ENCODE measurements at places on chromosomes 1 and 21. TPM values are rescaled to one million over a fixed set of nuclear protein-coding genes. Genes with fewer than 3 reads are reported as not detected.
A peak's percentile ranks its signal among the peaks of the same experiment; 100 is the strongest.

DNA sequence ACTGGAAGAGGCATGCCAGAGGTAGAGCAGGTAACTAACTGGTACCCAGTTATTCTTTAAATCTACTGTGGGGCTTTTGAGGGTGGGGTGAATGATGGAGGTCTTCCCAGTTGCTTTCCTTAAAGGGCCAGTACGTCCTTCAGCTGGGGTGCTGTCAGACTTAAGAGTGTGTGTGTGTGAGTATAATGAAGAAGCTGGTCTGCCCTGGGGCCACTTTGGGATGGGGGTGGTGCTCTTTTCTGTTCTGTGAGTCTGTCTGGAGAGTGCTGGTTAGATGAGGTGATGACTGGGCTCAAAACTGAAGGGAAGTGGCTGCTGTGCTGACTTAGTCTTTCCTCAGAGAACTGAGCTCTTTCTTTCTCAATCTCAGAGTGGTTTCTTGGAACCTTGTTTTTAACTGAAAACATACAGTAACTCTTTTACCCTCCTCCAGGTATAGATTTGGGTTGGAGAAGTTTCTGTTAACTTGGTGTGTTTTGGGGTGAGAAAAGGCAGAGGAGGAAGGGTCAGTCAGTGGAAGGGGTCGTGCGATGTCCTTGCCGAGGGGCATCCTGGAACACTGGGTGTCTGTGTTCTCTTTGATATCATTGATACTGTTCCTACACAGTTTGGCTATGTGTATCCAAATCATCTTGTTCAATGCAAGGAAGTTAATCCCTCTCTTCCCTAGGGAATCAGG is 746 bp downstream of the MACF1 start:
- peak; percentile 45 for DNase-seq
- peak overlapping the region; percentile 86 for H3K27ac ChIP-seq
- no peaks in the 10 kb centered on the region for H3K36me3 ChIP-seq
- no peaks in the 10 kb centered on the region for H3K27me3 ChIP-seq
- H3K4me3 ChIP-seq: peak overlapping the region; percentile 66

GRCh38 chr21:36575306-36575705 is 95.4 kb upstream of the CLDN14 start:
- no peaks in the 10 kb centered on the region for H3K36me3 ChIP-seq
- H3K4me1 ChIP-seq: no peaks in the 10 kb centered on the region
- DNase-seq: no peak
- H3K4me3 ChIP-seq: no peak overlapping the region

DNA sequence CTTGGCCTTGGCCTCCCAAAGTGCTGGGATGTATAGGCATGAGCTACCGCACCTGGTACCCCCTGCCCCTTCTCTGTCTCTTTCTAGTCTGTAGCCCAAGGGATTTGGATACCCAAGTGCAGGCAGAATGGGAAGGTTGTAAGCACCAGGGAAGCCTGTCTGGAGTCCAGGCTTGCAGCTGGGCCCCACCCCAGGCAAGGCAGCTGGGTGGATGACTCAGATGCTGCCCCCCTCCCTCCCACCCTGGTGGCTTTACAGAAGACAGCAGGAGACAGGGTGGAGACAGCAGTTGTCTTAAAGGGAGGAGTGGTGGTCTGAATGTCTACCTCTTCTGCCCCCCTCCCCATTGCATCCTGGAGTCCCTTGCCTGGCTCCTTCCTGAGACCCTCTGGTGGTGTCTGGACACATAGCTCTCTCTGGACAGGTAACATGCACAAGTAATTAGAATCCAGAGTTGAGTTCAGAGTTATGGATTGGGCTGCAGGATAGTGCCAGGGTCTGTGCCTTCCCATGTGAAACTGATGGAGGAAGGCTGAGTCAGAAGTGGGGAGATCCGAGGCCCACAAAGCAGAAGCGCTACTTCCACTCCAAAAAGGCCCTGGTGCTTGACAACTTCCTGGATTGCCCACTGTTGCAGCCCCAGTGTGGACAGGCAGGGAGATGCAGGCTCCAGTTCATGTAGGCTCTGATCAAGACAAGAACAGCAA is 5.1 kb downstream of the LMNA start:
- peaks cover 62% of the 10 kb centered on the region for H3K4me1 ChIP-seq
- H3K27ac ChIP-seq: peak overlapping the region; percentile 26
- peak; percentile 53 for DNase-seq
- H3K27me3 ChIP-seq: no peaks in the 10 kb centered on the region

DNA sequence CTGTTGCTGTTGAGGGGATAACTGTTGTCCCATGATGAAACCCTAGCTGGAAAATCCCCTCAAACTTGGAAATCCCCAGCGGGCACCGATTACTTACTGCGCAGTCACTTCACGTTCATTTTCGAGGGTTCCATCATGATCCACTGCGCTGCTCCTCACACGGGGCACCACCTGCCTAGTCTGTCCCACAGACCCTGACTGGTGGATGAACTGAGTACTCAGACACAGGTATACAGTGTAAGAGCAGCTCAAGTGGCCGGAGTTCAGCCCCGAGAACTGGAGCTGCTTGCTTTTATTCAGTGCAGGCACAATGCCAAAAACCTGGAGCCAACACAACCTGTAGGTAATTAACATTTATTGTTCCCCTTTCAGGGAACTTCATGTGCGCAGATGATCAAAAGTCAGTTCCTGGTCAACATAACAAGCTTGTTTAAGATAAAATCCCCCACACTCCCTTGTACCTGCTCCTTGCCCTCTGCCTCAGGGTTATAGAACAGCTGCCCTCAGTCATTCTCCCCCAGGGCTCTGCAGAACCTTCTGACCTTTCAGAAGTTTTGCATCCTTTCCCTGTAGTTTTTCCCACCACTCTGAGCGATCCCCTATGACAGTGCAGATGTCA is 46.5 kb upstream of the PRELP start:
- no peak overlapping the region for H3K27ac ChIP-seq
- DNase-seq: no peak
- H3K27me3 ChIP-seq: peaks cover 17% of the 10 kb centered on the region
- H3K4me1 ChIP-seq: no peaks in the 10 kb centered on the region
- H3K36me3 ChIP-seq: no peaks in the 10 kb centered on the region

DNA sequence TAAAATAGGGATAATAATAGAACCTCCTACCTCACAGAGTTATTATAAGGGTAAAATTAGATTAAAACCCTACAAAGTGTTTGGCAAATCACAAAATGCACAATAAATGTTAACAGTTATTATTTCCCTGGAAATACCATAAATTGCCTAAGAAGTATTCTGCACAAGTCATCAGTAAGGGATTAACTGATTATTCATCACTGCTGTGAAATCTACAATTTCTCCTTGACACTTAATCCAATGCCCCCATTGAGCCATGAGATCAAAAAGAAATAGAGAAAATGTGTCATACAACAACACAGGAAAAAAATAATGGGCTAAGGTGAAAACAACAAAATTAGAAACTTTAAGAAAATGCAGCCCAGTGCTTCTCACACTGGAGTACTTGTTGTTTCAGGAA is 6.7 kb upstream of the SEC16B start:
- no peak for DNase-seq
- H3K27ac ChIP-seq: no peak overlapping the region
- H3K36me3 ChIP-seq: no peaks in the 10 kb centered on the region
- no peaks in the 10 kb centered on the region for H3K4me1 ChIP-seq

The ABCA4 gene
- total RNA-seq: 4.9 TPM

The POMGNT1 gene
- total RNA-seq: 64.4 TPM

- no peaks in the 10 kb centered on the region for H3K36me3 ChIP-seq
- no peak for DNase-seq
- H3K4me3 ChIP-seq: no peak overlapping the region
- no peaks in the 10 kb centered on the region for H3K27me3 ChIP-seq
Observed at GRCh38 chr1:15176898-15177665, 23.5 kb downstream of the TMEM51 start.

The F11R gene
- 86.3 TPM for total RNA-seq

DNA sequence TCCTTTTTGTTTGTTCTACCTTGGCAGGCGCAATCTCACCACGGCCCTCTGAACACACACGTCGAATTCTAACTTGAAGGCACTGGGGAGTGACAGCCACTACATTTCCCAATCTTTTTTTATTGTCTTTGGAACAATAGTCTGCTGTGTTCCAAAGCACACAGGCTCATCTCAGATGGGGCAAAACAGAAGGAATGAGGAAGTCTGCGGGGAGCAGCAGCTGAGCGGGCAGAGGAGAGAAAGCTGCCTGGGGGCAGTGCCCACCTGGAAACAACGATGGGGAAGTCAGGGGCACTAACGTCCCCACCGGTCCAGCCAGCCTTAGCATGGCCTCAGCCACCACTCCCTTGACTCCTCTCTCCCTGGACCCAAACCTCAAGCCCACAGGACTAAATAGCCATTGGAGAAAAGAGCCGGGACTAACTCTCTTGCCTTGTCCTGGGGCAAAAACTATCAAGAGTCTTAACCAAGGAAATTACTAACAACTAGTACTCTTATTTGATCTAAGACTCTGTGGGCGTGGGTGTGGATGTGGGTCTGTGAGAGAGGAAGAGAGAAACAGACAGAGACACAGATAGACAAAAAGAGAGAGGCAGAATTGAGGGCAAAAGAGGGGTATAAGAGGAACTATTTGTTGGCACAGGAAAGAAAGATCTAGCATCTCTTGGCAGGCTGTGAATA is 34.2 kb downstream of the SYF2 start:
- no peak for DNase-seq
- peaks cover 8% of the 10 kb centered on the region for H3K27me3 ChIP-seq
- no peak overlapping the region for H3K27ac ChIP-seq
- no peak overlapping the region for H3K4me3 ChIP-seq

- H3K4me1 ChIP-seq: peaks cover 11% of the 10 kb centered on the region
- no peaks in the 10 kb centered on the region for H3K36me3 ChIP-seq
- H3K4me3 ChIP-seq: no peak overlapping the region
- H3K27ac ChIP-seq: no peak overlapping the region
- no peak for DNase-seq
Observed at GRCh38 chr1:84849357-84849975, 43.5 kb downstream of the LPAR3 start.

The IKBKE gene
- total RNA-seq: 20.7 TPM

The IRF6 gene
- total RNA-seq: 42.0 TPM

GRCh38 chr1:15205586-15206346 is 41.3 kb upstream of the FHAD1 start:
- no peak overlapping the region for H3K27ac ChIP-seq
- no peaks in the 10 kb centered on the region for H3K36me3 ChIP-seq
- DNase-seq: no peak
- H3K4me1 ChIP-seq: peaks cover 6% of the 10 kb centered on the region
- H3K4me3 ChIP-seq: no peak overlapping the region

The RGSL1 gene
- total RNA-seq: not detected

- peak; percentile 67 for DNase-seq
- H3K36me3 ChIP-seq: peaks cover 3% of the 10 kb centered on the region
- no peaks in the 10 kb centered on the region for H3K4me1 ChIP-seq
- H3K4me3 ChIP-seq: no peak overlapping the region
- no peaks in the 10 kb centered on the region for H3K27me3 ChIP-seq
- H3K27ac ChIP-seq: no peak overlapping the region
Observed at GRCh38 chr1:234400773-234401172, 27.5 kb downstream of the COA6 start.

DNA sequence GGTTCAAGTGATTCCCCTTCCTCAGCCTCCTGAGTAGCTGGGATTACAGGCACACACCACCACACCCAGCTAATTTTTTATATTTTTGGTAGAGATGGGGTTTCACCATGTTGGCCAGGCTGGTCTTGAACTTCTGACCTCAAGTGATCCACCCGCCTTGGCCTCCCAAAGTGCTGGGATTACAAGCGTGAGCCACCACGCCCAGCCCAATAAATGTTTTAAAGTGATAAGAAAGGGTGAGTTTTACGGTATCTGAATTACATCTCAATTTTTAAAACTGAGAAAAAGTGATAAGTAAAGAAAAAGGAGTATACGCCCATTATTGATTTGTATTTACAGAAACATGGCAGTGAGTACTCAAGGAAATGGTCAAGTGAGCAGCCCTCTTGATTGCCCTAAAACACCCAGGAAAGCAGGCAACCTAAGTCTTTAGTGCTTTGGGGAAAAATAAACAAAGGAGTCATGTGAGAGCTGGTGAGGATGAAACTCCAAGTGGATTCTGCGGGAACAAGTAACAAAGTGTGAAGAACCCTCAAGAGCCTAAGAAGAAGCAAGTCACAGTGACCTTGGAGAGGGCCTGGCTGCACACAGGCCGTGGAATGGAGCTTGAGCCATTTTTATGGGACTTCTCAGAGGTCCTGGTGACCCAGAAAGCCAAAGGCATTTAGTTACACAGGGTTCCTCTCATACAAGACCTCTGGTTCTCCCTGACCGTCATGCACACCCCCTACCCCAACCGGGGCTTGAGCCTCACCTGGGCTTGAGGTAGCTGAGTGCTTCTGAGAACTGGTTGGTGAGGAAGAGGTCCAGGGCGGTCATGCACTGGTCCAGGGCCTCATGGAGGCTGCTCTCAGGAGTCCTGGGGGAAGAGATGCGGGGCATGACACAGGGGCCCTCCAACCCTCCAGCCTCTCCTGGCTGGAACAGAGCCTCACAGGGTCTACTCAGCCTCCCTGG is 9.1 kb downstream of the TTC39A start:
- DNase-seq: no peak
- H3K4me1 ChIP-seq: peaks cover 8% of the 10 kb centered on the region
- H3K36me3 ChIP-seq: no peaks in the 10 kb centered on the region
- no peak overlapping the region for H3K27ac ChIP-seq

The ZNF695 gene
- 4.8 TPM for total RNA-seq

DNA sequence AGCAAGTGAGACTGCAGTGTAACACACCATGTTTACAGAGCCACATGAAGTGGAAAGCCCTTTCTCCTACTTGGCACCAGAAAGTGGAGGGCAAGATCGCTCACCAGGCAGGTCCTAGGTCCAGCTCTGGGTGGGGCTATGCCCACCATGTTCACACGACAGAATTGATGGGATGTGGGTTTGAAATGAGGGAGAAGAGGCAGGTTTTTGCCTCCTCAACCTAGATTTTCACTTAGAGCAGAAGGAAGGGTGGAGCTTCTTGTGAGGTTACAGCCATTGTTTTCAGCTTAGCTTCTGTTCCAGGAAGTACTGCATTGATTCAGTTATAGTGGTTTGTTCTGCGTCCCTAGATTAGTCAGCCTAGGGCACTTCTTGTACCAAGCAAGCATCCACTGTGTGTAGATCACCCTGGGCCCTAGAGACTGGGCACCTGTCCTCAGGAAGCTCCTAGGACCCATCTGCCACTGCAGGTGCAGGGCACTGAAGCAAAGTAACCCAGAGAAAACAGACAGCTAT is 2.3 kb downstream of the CD53 start:
- no peaks in the 10 kb centered on the region for H3K36me3 ChIP-seq
- no peak overlapping the region for H3K27ac ChIP-seq
- no peak for DNase-seq
- H3K27me3 ChIP-seq: no peaks in the 10 kb centered on the region
- no peaks in the 10 kb centered on the region for H3K4me1 ChIP-seq
- H3K4me3 ChIP-seq: no peak overlapping the region

The NCAM2 gene
- 1.4 TPM for total RNA-seq

- no peaks in the 10 kb centered on the region for H3K27me3 ChIP-seq
- H3K4me3 ChIP-seq: no peak overlapping the region
- H3K27ac ChIP-seq: no peak overlapping the region
- DNase-seq: no peak
- H3K36me3 ChIP-seq: no peaks in the 10 kb centered on the region
Observed at GRCh38 chr1:36118447-36119204, 6.4 kb downstream of the COL8A2 start.

The LMOD1 gene
- 0.12 TPM for total RNA-seq

GRCh38 chr1:220791285-220791684 is 4.6 kb downstream of the MTARC1 start:
- H3K27ac ChIP-seq: no peak overlapping the region
- no peak overlapping the region for H3K4me3 ChIP-seq
- H3K36me3 ChIP-seq: no peaks in the 10 kb centered on the region

GRCh38 chr21:34915364-34915841 is 133.7 kb downstream of the RUNX1 start:
- DNase-seq: no peak
- no peaks in the 10 kb centered on the region for H3K4me1 ChIP-seq
- H3K4me3 ChIP-seq: no peak overlapping the region

GRCh38 chr1:2544093-2544874 is 11.9 kb upstream of the TNFRSF14 start:
- no peaks in the 10 kb centered on the region for H3K36me3 ChIP-seq
- H3K4me1 ChIP-seq: peaks cover 27% of the 10 kb centered on the region
- DNase-seq: no peak
